NCI-H1092 treated with DMSO at 0.1 percent for 48 hours (cell line): ENCODE measurements at places on chromosomes 3 and 15.

GRCh38 chr15:72790302-72790910 is 6.8 kb upstream of the ADPGK start:
- no peak for DNase-seq

DNA sequence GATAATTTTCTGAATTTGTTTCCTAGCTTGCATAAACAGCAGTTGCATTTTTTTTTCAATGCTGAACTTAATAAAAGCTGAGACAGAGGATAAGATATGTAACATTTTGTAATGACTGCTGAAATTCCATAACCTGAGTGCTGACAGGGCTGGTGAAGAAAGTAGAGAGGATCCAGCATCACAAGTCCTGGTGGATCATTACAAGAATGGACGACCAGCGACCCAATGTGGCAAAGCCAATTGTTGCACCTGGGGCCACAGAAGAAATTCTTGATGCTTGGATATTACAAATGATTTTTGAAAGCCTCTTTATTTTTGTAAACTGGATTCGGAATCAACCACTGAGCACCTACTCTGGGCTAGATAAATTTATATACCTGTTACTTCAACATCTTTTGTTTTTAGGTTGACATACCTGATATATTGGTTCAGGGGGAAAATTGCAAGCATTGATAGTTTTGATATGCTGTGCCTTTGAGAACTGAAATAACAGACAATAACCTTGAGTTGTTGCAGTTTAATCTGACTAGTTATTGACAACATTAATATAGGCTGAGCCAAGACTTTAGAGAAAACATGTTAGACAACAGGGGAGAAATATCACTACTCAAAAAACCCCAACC is 3.9 kb upstream of the ACTL6A start:
- peak; percentile 52 for DNase-seq

DNA sequence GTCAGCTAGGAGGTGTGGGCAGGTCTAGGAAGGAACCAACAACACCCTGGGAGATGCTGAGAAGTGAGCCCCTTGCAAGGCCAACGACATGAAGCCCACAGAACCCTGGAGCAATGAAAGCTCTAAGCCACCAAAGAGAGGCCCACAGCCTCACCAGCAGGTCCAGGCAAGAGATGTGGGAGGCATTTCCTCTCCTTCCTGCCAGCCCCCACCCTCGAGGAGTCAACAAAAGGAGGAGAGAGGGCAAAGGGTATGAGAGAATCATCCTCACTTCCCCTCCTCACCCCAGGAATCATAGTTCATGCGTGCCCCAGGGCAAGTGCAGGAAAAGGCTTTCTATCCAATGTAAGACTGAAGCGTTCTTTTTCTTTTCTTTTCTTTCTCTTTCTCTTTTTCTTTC is 195.8 kb downstream of the SHQ1 start:
- no peak for DNase-seq

- no peak for DNase-seq
These were observed 283.7 kb downstream of the IL5RA start for GRCh38 chr3:2826453-2826852.

DNA sequence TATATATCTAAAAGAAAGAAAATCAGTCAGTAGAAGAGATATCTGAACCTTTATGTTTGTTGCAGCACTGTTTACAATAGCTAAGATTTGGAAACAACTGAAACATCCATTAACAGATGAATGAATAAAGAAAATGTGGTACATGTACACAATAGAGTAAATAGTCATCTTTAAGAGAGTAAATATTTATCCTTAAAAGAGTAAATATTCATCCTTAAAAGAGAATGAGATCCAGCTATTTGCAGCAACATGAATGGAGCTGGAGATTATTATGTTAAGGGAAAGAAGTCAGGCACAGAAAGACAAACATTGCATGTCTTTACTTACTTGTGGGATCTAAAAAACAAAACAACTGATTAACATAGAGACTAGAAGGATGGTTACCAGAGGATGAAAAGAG is 197.0 kb upstream of the CBLB start:
- DNase-seq = no peak

GRCh38 chr15:78766041-78766440 is 45.2 kb downstream of the ADAMTS7 start:
- DNase-seq = no peak
